ENCODE measurements at places on chromosomes 16 and 17. TPM values are rescaled to one million over a fixed set of nuclear protein-coding genes. Genes with fewer than 3 reads are reported as not detected.

KRTAP4-4 gene
- total RNA-seq = not detected

ZNF469 gene
- total RNA-seq = not detected

CYB5D1 gene
- total RNA-seq = 19.3 TPM

DNA sequence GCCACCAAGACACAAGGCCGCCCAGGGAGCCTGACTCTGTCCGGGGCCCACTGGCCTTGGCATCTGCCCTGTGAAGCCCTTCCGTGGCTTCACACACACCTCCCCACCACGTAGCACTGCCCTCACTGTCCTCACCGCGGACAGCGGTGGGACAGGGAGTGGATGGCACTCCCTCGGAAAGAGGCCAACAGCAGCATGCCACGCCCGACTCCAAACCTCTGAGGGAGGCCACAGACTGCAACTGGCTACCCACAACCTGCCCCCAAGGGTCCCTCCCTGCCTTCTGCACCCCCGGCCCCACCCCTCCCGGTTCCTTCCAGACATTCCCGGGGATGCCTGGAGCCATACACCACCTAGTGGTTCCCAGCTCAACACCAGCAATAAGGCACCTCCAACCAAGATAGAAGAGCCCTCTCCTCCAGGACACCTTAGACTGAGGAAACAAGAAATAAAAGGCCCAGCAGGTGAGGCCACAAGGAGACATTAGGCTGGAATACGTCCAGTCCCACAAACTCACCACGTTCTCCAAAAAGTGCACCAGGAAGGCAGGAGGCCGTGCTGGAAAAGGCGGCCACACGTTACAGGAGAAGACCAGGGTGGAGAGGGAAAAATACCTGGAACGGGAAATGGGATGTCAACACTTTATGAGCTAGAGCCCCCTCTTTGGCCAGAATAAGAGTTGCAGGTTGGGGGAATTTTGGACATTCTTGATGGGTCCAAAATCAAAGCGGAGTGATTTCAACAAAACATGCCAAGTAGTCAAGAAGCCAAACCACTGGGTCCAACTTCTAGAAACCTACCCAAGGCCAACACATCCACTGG lies 310.0 kb downstream of the SOX9 start:
- DNase-seq = no peak

CEP295NL gene
- not detected for total RNA-seq

- DNase-seq = no peak
Observed at GRCh38 chr17:37051381-37051780, 102.6 kb downstream of the AATF start.

- peak; percentile 54 for DNase-seq
Observed at GRCh38 chr17:82599674-82600661, 48.3 kb downstream of the WDR45B start.
